ENCODE measurements at places on chromosomes 12 and 14. TPM values are rescaled to one million over a fixed set of nuclear protein-coding genes. Genes with fewer than 3 reads are reported as not detected.

DNA sequence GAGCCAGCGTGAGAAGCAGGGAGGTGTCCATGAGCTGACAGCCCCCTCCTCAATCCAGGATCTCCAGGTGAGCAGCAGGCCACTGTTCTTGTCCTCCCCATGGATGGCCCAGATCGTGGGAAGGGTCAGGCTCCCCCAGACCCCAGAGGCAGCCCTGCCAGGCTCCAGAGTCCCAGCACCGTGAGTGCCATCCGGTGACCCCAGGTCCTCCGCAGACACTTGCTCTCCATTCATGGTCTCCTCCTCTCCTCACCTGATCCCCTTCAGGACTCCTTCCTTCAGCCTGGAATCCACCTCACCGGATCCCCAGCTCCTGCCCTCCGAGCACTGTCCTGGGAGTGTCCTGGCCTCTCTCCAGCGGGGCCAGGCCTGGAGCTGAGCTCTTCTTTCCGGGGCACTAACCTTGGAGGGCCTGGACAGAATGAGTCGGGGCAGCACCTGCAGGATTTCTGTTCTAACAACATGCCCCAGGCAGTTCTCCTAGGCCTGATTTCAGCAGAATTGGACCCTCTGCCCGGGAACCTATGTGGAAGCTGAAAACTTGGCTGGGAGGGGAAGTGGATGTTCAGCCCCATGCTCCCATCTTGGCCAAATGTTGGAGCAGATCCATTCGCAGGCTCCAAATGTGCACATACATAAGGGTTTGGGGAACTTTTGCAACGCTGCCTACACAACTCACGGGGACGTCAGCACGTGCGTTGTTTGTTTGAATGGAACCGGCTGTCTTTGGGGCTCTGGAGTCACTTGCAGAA is 341.6 kb upstream of the SFSWAP start:
- no peak for DNase-seq

DNA sequence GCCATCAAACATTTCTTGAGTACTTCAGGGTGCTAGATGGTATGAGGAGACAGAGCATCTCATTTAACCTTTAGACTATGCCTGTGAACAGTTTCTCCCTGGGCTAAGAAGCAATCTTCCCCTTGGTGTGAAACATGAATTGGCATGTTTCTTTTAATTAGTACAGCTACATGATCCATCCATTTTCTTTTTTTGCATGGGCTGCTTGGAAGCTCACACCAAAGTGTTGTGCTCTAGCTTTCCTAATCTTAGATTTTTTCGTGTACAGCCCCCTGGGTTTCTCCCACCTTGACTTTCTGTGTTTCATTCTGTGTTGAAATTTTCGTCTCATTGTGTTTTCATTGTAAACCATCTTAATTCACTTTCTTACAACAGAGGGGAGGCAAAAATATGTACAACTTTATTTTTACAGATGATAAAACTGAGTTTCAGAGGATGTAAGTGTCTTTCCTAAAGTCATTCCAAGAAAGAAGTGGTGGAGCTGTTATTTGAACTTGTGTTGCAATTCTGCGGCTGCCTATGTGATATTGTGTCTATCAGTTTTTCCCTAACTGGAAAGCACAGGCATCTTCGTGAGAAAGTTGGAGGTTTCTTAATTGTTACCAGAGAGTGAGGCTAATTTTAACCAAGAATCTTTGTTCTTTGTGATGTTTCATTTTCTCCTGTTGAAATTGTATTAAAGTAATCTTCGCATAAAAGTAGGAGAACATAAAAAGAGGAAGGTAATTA is 64.5 kb downstream of the DAAM1 start:
- no peak for DNase-seq

DNA sequence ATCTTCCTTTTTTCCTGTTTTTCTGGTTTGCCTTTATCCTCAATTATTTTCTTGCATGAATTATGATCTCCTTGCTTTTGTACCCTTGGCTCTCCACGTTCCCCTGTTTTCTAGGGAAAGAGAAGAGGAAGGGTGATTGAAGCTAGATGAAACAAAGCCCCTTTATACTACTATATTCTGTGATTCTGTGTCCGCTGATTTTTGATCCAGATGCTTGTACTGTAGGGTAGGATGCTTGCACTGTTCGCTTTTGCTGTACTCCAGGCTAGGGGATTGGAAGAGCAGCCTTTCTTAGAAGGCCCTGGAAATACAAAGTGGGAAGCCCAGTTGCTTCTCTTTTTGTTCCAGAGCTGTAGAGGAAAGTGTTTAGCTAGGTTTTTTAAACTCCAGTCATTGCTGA is 35.1 kb upstream of the KLHDC2 start:
- no peak for DNase-seq

- DNase-seq: no peak
Measured at GRCh38 chr12:55696796-55697462, 10.8 kb downstream of the ITGA7 start.

GRCh38 chr14:94673781-94674231 is 61.6 kb downstream of the SERPINA3 start:
- DNase-seq: no peak

GRCh38 chr14:93821051-93821450 is 32.8 kb upstream of the PRIMA1 start:
- no peak for DNase-seq

DNA sequence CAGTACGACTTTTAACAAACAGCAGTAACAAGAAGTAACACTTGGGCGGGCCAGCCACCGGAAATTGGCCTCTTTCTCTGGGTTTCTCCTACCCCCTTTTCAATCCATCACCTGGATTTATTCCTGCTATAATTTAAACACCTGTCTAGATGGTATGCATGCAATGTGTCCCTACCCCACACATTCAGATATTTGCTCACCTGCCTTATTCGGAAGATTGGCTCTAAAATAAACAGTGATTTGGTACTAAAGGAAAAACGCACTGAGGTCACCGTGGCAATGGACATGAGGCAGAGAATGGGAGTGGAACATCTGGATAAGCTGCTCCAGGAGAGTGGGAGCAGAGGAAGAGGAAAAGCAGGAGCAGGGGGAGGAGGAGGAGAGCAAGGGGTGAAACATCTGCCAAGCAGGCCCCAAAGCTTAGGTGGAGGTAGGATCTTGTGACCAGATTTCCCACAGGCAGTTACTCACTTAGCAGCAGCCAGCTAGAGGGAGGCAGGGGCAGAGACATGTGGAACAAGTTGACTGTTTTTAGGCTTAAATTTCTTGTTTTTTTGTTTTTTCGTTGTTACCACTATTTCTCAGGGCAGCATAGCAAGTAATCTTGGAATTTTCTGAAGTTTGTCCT is 150.9 kb downstream of the TTLL5 start:
- DNase-seq: no peak

DNA sequence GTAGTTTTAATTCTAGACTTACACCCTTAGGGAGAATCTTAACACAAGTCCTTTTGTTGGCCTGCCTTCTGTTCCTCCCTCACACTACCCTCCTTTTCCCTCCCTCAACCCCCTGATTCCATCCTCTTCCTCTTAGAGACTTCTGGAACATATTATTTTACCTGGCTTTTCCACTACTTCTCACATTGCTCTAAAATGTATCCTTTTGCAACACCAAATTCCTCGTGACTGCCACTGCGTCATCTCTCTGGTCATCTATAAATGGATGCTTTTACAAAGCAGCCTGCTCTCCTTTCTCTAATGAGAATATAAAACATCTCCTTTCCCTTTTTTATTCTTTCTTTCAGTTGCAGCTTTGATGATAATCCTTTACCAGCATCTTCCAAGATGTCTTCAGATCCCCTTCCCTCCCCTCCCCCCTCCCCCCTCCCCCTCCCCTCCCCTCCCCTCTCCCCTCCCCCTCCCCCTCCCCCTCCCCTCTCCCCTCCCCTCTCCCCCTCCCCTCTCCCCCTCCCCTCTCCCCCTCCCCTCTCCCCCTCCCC is 93.6 kb downstream of the DIP2B start:
- DNase-seq: no peak

DNA sequence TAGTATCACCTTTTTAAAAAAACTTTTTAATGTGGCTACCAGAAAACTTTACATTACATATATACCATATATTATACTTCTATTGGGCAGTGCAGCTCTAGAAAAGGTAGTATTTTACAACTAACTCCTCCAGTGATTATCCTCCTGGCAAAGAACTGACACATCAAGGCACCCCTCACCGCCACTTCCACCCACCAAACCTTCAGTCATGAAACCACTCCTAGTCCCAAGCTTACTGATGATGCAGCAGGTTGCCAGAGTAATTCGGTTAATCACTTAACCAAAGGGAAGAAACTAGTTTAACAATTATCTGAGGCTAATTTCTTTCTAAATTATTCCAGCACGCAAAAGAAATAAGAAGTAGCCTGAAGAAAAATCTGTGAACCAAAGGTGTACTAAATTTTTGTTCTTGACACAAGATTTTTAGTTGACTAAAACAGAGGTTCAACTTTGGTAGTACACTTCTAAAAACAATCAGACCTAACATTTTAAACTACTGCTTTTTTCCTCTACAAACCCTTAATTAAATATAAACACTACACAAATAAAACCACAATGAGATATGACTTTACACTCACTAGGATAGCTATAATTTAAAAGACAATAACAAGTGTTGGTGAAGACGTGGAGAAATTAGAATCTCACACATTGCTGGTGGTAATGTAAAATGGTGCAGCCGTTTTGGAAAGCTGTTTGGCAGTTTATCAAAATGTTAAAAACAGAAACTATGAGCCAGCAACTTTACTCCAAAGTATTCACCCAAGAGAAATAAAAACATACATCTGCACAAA is 16.7 kb downstream of the SPPL3 start:
- DNase-seq: no peak

DNA sequence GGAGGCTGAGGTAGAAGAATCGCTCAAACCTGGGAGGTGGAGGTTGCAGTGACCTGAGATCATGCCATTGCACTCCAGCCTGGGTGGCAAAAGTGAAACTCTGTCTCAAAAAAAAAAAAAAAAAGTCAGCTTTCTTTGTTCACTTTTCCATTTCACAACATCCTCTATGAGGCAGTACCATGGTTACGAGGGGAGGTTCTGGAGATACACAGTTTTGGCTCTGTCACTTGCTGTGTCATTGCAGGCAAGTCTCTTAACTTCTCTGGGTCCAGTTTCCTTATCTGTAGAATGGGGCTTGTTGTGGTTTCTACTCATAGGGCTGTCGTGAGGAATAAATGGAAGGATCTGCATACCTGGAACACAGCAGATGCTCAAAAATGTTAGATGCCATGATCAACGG is 75.6 kb upstream of the SLC24A4 start:
- DNase-seq: no peak

- DNase-seq: peak; percentile 28
Measured at GRCh38 chr12:54360717-54361456, 3.4 kb downstream of the GPR84 start.

Gene SDR9C7
- total RNA-seq: not detected

Gene GPR68
- total RNA-seq: 10.8 TPM

Gene DHRS2
- total RNA-seq: not detected

Gene GPR65
- total RNA-seq: 15.5 TPM

Gene ATF7IP
- 209 TPM for total RNA-seq
